ENCODE measurements at places on chromosomes 12 and 14.

GRCh38 chr12:126776026-126776655, 1490.8 kb upstream of the TMEM132C start:
- peak; percentile 35 for DNase-seq

GRCh38 chr14:67429510-67430205, 17.7 kb upstream of the PLEK2 start:
- no peak for DNase-seq

GRCh38 chr14:36931791-36932190, 240.6 kb downstream of the SLC25A21 start:
- DNase-seq = no peak

DNA sequence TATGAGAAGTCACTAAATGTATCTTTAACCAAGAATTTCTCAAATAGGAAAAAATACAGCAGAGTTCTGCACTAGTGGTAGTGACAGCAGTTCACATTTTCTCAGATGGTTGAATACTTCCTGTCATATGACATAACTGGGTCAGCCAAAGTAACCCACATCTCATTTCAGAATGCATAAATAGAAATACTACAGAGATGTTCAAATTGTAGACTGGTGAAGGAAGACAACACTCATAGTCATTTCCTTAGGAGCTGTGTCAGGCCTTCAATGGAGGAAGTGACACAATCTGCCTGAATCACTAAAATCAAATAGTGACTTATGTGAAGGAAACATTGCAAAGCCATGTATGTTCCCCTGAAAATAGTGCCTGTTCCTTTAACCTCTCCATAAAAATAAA, 32.4 kb downstream of the FERMT2 start:
- no peak for DNase-seq

- peak; percentile 43 for DNase-seq
These were observed 11.8 kb upstream of the DERA start for GRCh38 chr12:15899282-15899870.

- no peak for DNase-seq
These were observed 154.0 kb downstream of the ITPR2 start for GRCh38 chr12:26678697-26679660.

GRCh38 chr14:70789961-70790360, 19.4 kb downstream of the MAP3K9 start:
- no peak for DNase-seq

- DNase-seq = no peak
These were observed 19.2 kb downstream of the DDX51 start for GRCh38 chr12:132124766-132125425.

All from tongue (tissue), 3 donors.